ENCODE measurements at places on chromosomes 1 and 21.

DNA sequence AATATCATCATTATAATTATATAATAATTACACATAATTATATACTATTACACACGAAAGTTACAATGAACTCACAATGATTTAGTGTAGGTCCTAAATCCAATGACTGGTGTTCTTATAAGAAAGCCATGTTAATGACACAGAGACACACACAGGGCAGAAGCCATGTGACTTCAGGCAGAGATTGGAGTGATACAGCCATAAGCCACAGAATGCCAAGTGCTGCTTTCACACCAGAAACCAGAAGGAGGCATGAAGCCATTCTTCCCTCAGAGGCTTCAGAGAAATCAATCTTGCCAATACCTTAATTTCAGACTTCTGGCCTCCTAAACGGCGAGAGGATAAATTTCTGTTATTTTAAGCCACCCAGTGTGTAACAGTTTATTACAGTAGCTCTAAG is 147.4 kb upstream of the KRTAP19-8 start:
- peaks cover 6% of the 10 kb centered on the region for H3K4me1 ChIP-seq
- no peaks in the 10 kb centered on the region for H3K36me3 ChIP-seq
- no peak overlapping the region for H3K27ac ChIP-seq
- no peaks in the 10 kb centered on the region for H3K27me3 ChIP-seq
- no peak for DNase-seq

GRCh38 chr21:29390778-29391177 is 92.1 kb downstream of the BACH1 start:
- H3K27ac ChIP-seq, result no peak overlapping the region
- 0 out of 2 replicates have a peak, but pooled peaks cover 2% of the 10 kb centered on the region for H3K4me1 ChIP-seq
- no peak overlapping the region for H3K4me3 ChIP-seq
- no peaks in the 10 kb centered on the region for H3K27me3 ChIP-seq
- H3K36me3 ChIP-seq, result no peaks in the 10 kb centered on the region
- no peak for DNase-seq

- peaks cover 52% of the 10 kb centered on the region for H3K36me3 ChIP-seq
- no peak overlapping the region for H3K4me3 ChIP-seq
- H3K27ac ChIP-seq, result no peak overlapping the region
- peaks cover 25% of the 10 kb centered on the region for H3K4me1 ChIP-seq
Observed at GRCh38 chr1:945688-946556, 13.1 kb downstream of the NOC2L start.

GRCh38 chr1:66527686-66528085 is 6.3 kb upstream of the SGIP1 start:
- H3K4me3 ChIP-seq, result no peak overlapping the region
- no peak for DNase-seq
- H3K4me1 ChIP-seq, result peaks cover 3% of the 10 kb centered on the region

- no peaks in the 10 kb centered on the region for H3K27me3 ChIP-seq
- peaks cover 33% of the 10 kb centered on the region for H3K4me1 ChIP-seq
- H3K36me3 ChIP-seq, result no peaks in the 10 kb centered on the region
- H3K4me3 ChIP-seq, result peak overlapping the region; percentile 35
- DNase-seq, result peak; percentile 80
Observed at GRCh38 chr21:33212159-33212851, 17.4 kb upstream of the IFNAR2 start.

- H3K4me3 ChIP-seq, result no peak overlapping the region
- DNase-seq, result no peak
- H3K4me1 ChIP-seq, result peaks cover 5% of the 10 kb centered on the region
- no peak overlapping the region for H3K27ac ChIP-seq
- no peaks in the 10 kb centered on the region for H3K27me3 ChIP-seq
- no peaks in the 10 kb centered on the region for H3K36me3 ChIP-seq
Observed at GRCh38 chr1:222010306-222010705, 268.4 kb upstream of the DUSP10 start.

DNA sequence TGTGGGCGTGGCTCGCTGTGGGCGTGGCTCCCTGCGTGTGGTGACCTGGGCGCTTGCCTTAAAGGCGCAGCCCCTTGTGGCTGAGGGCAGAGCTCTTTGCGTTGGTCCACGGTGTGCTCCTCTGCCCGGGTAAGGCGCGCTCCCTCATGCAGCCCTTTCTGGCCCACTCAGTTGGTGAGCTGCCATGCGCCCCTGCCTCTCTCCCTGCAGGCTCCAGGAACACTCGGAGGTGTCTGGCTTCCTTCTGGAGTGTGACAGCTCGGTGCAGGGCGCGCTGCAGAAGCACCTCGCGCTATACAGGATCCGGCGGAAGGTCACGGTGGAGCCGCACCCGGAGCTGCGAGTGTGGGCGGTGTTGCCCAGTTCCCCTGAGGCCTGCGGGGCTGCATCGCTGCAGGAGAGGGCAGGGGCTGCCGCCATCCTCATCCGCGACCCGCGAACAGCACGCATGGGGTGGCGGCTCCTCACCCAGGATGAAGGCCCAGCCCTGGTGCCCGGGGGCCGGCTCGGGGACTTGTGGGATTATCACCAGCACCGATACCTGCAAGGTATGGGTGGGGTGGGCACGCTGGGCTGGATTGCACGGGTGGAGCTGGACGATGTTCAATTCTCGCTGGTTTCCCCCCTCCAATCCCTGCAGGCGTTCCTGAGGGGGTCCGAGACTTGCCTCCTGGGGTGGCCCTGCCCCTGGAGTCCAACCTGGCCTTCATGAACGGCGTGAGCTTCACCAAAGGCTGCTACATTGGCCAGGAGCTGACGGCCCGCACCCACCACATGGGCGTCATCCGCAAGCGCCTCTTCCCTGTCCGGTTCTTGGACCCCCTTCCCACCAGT is 9.1 kb downstream of the IBA57 start:
- no peaks in the 10 kb centered on the region for H3K4me1 ChIP-seq
- no peak for DNase-seq
- H3K27ac ChIP-seq, result no peak overlapping the region
- no peak overlapping the region for H3K4me3 ChIP-seq
- no peaks in the 10 kb centered on the region for H3K27me3 ChIP-seq
- no peaks in the 10 kb centered on the region for H3K36me3 ChIP-seq

DNA sequence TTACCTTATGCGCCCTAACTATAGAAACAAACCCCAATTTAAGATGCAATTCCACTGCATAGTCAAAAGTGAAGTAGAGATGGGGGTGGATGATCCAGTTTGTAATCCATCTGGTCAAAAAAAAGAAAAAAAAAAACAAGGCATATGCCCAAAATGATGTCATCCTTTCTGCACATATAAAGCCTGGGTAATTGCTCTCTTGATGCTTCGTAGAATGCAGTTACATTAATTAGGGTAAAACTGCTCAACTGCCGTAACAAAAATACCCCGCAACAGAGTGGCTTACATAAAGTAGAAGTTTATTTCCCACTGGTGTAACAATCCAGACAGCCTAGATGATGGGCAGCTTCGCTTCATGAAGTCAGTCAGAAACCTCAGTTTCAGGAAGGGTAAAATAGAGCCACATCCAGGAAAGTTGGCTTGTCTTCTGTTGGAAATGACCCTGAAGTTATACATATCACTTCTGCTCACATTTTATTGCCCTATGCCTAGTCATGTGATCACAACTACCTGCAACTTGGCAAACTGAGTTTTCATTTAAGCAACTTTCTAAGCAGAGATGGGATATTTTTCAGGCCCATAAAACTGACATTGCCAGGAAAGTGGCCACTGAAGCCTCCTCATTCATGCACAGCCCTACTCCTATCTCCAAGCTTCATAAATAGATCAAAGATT is 221.7 kb downstream of the C1orf94 start:
- DNase-seq, result no peak
- no peak overlapping the region for H3K4me3 ChIP-seq
- no peak overlapping the region for H3K27ac ChIP-seq
- H3K4me1 ChIP-seq, result no peaks in the 10 kb centered on the region
- H3K36me3 ChIP-seq, result no peaks in the 10 kb centered on the region

- no peak for DNase-seq
- H3K4me3 ChIP-seq, result no peak overlapping the region
- H3K27me3 ChIP-seq, result no peaks in the 10 kb centered on the region
Observed at GRCh38 chr1:182087304-182087703, 25.8 kb upstream of the ZNF648 start.

DNA sequence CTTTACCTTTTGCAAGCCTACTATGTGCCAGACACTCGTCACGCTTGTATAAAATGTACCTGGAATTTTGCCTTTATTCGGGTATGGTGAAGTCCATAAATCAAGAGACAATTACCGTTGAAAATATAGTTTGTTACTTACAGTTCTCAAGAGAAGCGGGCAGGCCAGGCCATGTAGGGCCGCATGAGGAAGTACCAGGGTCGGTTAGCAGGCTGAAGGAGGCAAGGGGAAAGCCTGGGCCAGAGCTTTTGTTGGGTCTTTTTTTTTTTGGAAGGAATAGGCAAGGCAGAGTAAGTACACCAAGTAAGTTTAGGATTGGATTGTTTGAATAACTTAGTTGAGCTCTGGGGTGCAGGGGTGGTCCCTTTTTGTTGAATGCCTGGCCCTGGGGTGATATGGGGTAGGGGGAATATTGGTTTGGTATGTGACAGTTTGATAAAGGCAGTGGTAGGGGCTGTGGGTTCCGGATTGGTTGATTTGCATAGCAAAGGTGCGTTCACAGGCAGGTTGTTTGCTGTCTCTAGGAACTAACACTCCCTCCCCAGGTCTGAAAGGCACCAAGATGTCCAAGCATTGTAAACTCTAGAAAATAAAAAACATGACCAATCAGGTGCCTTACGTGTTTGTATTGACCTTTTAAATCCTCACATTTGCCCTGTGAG is 80.7 kb downstream of the KAZN start:
- H3K4me1 ChIP-seq, result no peaks in the 10 kb centered on the region
- H3K36me3 ChIP-seq, result no peaks in the 10 kb centered on the region
- no peak overlapping the region for H3K27ac ChIP-seq
- H3K27me3 ChIP-seq, result 0 out of 2 replicates have a peak, but pooled peaks cover 6% of the 10 kb centered on the region
- DNase-seq, result no peak

DNA sequence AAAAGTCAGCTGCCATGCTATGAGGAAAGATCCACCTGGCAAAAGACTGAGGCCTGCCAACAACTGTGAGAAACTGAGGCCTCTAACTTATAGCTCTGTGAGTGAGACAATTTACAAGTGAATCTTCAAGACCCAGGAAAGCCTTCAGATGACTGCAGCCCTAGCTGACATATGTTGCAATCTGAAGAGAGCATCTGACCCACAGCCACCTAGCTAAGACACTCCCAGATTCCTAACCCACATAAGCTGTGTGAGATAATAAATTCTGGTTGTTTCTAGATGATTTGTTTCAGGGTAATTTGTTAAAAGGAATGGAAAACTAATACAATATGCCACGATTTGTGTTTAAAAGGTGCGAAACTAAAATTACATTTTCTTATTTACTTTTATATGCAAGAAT is 55.1 kb downstream of the HFM1 start:
- H3K27ac ChIP-seq, result no peak overlapping the region
- H3K36me3 ChIP-seq, result no peaks in the 10 kb centered on the region
- no peaks in the 10 kb centered on the region for H3K27me3 ChIP-seq
- H3K4me1 ChIP-seq, result no peaks in the 10 kb centered on the region
- no peak for DNase-seq

- no peaks in the 10 kb centered on the region for H3K36me3 ChIP-seq
- H3K27me3 ChIP-seq, result no peaks in the 10 kb centered on the region
- H3K27ac ChIP-seq, result no peak overlapping the region
Observed at GRCh38 chr21:34345091-34345871, 18.5 kb upstream of the KCNE2 start.

- H3K4me1 ChIP-seq, result no peaks in the 10 kb centered on the region
- no peak overlapping the region for H3K4me3 ChIP-seq
- no peaks in the 10 kb centered on the region for H3K27me3 ChIP-seq
Observed at GRCh38 chr1:65478379-65479026, 58.0 kb downstream of the LEPR start.

GRCh38 chr1:197811769-197812168 is 36.5 kb upstream of the DENND1B start:
- H3K4me1 ChIP-seq, result no peaks in the 10 kb centered on the region
- no peak overlapping the region for H3K4me3 ChIP-seq
- H3K27ac ChIP-seq, result no peak overlapping the region
- DNase-seq, result no peak

- no peaks in the 10 kb centered on the region for H3K36me3 ChIP-seq
- DNase-seq, result no peak
- H3K4me3 ChIP-seq, result no peak overlapping the region
- H3K4me1 ChIP-seq, result peaks cover 34% of the 10 kb centered on the region
Observed at GRCh38 chr1:64895500-64895899, 70.8 kb downstream of the JAK1 start.

- no peak for DNase-seq
- no peak overlapping the region for H3K4me3 ChIP-seq
- no peaks in the 10 kb centered on the region for H3K36me3 ChIP-seq
- H3K4me1 ChIP-seq, result no peaks in the 10 kb centered on the region
Observed at GRCh38 chr1:57463343-57463742, 39.5 kb upstream of the DAB1 start.

GRCh38 chr1:52677076-52677806 is 20.9 kb downstream of the COA7 start:
- DNase-seq, result no peak
- H3K4me3 ChIP-seq, result no peak overlapping the region
- 0 out of 2 replicates have a peak, but pooled peaks cover 3% of the 10 kb centered on the region for H3K4me1 ChIP-seq
- no peaks in the 10 kb centered on the region for H3K36me3 ChIP-seq
- H3K27me3 ChIP-seq, result no peaks in the 10 kb centered on the region

DNA sequence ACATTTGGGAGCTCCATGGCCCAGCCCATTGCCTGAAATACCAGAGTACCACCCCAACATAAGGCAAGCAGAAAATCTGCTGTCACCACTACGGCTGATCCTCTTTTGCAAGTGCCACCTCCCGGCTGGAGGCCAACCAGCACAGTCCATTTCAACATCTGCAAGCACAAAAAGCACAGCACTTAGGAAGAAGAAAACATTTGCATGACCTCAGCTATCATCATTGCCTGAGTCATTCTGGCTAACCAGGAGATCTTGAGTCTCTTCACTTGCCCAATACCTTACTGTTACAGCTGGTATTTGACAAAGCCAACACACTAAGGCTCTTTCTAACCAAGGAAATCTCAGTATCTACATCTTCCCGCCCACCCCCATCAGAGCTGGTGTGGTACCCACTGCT is 55.9 kb downstream of the NEK7 start:
- H3K36me3 ChIP-seq, result no peaks in the 10 kb centered on the region
- no peak overlapping the region for H3K4me3 ChIP-seq
- H3K27ac ChIP-seq, result no peak overlapping the region
- no peaks in the 10 kb centered on the region for H3K27me3 ChIP-seq

DNA sequence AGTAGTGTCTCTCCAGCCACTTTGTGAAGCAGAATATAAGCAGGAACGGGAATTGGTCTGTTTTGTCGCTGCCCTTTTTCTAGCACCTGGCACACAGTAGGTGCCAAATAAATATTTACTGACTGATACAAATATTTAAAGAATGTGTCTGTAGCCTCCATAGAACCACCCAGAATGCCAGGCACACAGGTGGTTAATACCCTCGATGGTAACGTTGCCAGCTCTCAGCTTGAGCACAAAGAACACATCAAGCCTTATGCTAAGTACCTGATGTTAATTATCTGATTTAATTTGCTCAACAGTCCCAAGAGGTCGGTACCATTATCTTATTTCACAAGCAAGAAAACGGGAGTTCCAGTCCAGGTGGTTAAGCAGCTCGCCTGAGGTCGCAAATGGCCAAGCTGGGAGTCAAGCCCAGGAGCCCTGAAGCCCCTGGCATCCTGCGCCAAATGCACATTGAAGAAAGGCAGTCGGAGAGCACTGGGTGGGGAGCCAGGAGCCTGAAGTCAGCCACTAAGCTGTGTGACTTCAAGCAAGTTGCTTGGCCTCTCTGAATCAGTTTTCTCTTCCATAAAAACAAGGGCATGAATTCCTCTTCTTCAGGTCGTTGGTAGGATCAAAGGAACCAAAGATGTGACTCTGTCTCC is 26.4 kb downstream of the HSPG2 start:
- H3K27ac ChIP-seq, result peak overlapping the region; percentile 82
- no peaks in the 10 kb centered on the region for H3K27me3 ChIP-seq
- peaks cover 17% of the 10 kb centered on the region for H3K36me3 ChIP-seq
- H3K4me3 ChIP-seq, result no peak overlapping the region
- no peak for DNase-seq

- H3K4me1 ChIP-seq, result no peaks in the 10 kb centered on the region
- peaks cover 95% of the 10 kb centered on the region for H3K36me3 ChIP-seq
- no peaks in the 10 kb centered on the region for H3K27me3 ChIP-seq
- no peak for DNase-seq
Observed at GRCh38 chr1:29148656-29149491, 25.2 kb upstream of the TMEM200B start.
